ENCODE measurements at places on chromosomes 2 and 18. TPM values are rescaled to one million over a fixed set of nuclear protein-coding genes. Genes with fewer than 3 reads are reported as not detected.

Gene HTR2B
- 1.2 TPM for total RNA-seq

Gene HRH4
- 0.36 TPM for total RNA-seq

Gene POLR1A
- total RNA-seq, result 24.6 TPM

Gene MTHFD2
- total RNA-seq, result 18.6 TPM

Gene BAZ2B
- total RNA-seq, result 139 TPM

Gene LYPD6B
- not detected for total RNA-seq

Gene GNAL
- 17.1 TPM for total RNA-seq

- peak; percentile 94 for DNase-seq
Observed at GRCh38 chr2:72887740-72888437, 681 bp downstream of the SPR start.

DNA sequence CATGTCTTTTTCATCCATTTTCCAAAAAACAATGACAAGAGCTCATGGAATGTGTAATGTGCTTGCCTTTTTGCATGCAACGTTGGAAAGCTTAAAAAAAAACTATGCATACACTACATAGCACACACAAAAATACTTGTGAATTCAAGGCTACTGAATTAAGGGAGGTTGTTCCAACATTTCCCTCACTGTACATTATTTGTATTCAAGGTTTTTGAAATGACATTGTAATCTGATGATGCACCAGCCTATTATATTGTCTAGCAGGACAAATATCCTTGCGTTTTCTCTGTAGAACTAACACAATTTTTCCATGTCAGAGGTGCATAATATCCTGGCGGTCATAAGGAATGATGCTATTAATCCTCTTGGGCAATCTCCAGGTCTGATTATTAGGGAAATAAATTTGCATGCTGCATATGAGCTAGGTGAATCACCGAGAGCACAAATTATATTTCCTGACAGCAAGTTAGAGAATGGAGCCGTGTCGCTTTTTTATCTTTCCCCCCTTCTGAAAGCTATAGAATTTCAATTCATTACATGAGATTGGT, 836.9 kb upstream of the FANCL start:
- DNase-seq, result no peak

DNA sequence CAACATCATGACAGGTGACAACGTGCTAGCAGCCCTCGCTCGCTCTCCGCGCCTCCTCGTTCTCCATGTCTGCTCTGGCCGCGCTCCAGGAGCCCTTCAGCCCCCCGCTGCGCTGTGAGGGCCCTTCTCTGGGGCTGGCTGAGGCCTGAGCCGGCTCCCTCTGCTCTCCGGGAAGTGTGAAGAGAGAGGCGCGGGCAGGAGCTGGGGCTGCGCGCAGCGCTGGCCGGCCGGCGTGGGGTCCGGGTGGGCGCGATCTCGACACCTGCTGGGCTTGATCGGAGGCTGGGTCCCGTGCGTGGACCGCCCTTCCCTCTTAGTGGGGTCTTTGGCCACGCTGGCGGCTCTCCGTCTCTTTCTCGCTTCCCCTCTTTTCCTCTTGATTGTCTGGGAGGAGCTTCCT, 195.5 kb downstream of the ANKRD30BL start:
- DNase-seq, result no peak

DNA sequence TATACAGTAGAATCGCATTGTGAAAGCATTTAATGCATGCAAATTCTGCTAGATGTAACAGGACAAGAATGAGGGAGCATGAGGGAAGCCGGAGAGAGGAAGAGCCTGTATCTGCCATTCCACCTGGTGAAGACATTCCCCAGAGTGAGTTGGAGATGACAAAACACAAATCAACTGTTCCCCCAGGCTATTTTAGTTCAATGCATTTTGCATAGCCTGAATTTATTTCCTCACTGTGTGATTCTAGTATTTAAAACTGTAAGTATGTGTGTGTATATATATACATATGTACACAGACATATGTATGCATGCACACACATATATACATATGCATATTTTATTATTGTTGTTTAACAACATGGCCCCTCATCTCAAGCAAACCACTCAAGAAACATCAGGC, 54.7 kb downstream of the CCDC68 start:
- DNase-seq, result no peak

DNA sequence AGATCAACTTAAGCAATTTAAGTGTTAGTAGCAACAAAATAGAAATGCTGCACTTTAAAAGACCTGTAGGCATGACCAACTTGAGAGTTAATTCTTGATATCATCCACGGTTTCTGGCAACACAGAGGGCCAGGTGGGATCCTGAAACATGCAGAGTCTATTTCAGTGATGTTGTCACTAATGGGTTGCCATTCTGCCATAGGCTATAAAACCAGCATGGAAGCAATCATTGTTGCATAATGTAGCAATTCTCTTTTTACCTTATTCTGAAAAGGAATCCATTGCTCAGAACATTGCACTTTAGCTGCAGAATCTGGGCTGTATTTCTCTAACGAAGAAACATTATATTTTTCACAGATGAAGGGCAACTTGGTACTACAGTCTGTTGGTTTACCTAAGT, 53.9 kb upstream of the CD302 start:
- no peak for DNase-seq

DNA sequence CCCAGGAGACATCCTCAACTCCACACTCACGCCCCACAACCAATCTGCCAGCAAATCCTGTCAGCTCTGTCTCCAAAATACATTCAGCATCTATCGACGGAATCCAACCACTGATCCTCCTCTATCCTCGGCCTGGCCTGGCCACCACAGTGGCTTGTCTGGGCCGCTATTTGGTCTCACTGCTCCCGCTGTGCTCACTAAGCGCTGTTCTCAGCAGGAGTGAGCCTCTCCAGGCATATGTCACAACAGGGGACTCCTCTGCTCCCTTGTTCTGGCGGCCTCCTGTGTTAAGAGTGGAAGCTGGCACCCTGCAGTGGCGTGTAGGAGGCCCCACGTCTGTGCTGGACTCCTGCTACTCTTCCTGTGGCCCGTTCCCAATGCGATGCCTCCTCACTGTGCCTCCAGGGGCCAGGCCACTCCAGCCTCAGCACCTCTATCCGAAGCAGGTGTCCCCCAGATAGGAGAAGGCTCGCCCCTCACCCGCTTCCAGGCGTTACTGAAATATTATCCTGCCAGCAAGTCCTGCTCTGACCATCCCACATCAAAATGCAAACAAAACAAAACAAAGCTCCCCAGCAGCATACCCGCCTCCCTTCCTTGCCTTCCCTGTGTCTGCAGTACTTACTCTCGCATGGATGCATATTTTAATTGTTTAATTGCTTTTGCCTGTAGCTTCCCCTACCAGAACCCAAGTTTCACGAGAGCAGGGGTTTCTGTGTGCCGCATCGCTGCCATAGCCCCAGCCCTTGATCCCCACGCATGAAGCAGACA, 39.9 kb downstream of the CENPO start:
- peak; percentile 55 for DNase-seq

GRCh38 chr18:14974088-14974487, 226.1 kb downstream of the ANKRD30B start:
- DNase-seq, result no peak

GRCh38 chr2:60316381-60317033, 236.9 kb downstream of the BCL11A start:
- DNase-seq, result no peak

- DNase-seq, result no peak
Observed at GRCh38 chr2:236720974-236721540, 151.4 kb downstream of the ACKR3 start.

- peak; percentile 77 for DNase-seq
Observed at GRCh38 chr2:3041841-3042600, 335.6 kb downstream of the EIPR1 start.

DNA sequence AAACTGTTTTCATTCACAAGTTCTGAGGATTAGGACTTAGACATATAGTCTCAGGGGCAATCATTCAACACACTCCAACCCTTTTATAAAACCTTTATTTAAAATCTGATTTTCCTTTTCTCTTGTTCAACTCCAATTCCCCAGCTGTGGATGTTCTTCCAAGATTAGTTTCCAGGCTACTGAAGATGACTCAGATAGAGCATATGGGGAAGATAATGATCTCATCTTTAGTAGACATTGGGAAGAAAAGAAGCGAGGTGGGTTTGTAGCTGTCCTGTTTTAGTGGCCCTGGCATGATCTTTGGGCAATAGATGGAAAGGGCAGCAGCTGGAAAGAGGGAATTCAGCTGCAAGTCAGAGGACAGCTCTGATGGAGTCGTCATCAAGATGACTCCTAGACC, 247.7 kb upstream of the CCDC68 start:
- DNase-seq, result no peak

- DNase-seq, result no peak
Observed at GRCh38 chr18:21833604-21834298, 93.2 kb downstream of the MIB1 start.

Measured in sciatic nerve (tissue), 2 donors.